NCI-H2171 treated with DMSO at 0.1 percent for 48 hours (cell line): ENCODE measurements at places on chromosomes 4 and X.

GRCh38 chr4:110289601-110290100, 91.2 kb upstream of the ELOVL6 start:
- no peak for DNase-seq

GRCh38 chr4:72558655-72559054, 10.4 kb downstream of the ADAMTS3 start:
- DNase-seq: no peak

DNA sequence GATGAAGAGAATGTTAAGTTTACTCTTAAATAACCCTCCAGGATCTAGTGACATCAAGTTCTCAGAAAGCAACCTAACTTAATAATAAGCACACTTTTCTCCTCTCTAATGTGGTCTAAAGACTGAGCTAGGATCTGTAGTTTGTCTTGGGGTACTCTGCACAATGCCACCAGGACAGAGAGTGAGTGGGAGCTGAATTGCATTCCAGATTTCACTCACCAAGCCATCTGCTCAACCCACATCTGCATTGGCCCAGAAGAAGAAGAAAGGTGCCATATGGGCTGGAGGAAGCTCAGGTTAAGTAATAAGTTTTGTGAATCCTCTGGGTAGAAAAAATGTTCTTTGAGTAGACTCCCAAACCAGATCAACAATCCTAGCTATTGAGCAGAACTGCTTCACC, 384.6 kb downstream of the PPP3CA start:
- DNase-seq: peak; percentile 48

DNA sequence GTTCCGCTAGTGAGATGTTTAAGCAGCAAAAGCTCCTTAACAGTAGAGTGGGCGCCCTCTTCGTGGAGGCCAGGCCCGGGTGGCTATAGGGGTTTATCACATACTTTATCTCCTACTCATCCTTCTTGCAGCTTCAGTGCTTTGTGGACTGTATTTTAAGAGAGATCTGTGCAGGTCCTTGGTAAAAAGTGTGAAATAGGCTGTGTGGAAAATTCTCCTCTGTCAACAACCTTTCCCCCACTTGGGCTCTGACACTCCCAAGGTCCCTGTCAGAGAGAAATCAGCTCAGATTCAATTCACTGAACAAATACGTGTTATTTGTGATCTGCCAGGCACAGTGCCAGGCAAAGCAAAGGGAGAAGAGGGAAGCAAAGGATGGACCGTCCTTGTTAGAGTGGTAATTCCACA, 214.3 kb upstream of the PPARGC1A start:
- DNase-seq: no peak

- DNase-seq: no peak
Measured at GRCh38 chr4:110704748-110705439, 82.0 kb upstream of the PITX2 start.

DNA sequence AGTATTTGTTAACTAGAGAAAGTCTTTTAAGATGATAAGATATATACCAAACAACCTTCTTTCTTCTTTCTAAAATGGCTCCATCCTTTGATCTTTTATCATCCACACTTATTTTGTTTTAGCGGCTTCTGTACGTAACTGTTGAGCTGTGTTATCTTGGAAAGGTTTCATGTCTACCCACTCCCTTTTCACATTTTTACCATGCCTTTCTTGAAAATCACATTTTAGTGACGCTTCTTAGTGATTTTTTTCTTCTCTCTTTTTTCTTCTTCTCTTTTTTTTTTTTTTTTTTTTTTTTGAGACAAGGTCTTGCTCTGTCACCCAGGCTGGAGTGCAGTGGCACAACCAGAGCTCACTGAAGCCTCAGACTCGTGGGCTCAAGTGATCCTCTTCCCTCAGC, 135.1 kb downstream of the CHIC2 start:
- DNase-seq: no peak

DNA sequence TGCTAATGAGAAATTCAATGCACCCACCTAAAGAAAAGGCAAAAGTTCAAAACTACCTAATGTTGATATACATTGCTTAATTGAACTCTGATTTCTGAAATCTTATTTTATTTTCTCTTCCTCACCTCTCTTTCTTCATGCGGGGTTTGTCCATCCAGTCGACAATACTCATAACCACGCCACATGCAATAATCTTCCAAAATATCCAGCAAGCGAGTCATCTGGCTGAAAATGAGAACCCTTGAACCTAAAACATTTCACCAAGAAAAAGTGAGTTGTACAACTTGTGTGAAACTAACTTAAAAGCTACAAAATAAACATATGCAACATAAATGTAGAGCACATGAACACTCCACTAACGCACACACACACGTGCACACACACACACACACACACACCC, 26.7 kb downstream of the SMARCA1 start:
- no peak for DNase-seq

DNA sequence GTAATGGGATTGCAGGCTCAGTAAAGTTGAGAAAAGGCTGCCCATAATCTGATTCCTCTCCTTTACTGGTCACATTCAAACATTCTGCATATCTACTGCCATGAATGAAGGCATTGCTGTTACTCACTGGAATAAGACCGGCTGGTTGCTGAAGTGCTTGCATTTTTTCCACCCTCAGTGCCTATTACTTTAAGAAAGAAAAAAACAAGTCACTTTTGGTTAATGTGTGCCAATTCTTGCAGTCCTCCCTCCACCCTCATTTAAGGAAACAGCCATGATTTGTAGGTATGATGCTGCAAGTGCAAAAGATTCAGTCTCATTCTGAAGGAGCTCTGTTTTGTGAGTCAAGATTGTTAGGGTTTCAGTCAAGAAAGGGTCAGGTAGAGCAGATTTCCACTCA, 94.9 kb downstream of the EMCN start:
- DNase-seq: no peak

DNA sequence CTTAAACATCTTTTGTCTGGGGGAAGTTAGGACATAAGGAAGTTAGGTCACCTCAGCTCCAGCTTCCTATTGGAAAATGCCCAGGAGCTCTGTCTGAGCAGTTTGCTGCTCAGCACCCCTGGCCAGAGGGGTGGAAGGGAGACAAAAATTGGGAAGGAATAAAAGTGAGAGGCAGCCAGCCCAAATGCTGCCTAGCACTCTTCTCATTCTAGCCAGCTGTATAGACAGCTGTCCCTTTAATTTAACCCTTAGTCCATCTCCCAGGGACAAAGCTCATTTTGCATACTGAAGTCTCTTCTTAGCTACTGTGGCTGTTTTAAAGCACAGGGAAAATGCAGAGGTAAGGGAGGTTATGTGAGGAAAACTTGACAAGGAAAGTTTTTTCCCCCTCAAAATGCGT, 89.5 kb upstream of the CITED1 start:
- no peak for DNase-seq

DNA sequence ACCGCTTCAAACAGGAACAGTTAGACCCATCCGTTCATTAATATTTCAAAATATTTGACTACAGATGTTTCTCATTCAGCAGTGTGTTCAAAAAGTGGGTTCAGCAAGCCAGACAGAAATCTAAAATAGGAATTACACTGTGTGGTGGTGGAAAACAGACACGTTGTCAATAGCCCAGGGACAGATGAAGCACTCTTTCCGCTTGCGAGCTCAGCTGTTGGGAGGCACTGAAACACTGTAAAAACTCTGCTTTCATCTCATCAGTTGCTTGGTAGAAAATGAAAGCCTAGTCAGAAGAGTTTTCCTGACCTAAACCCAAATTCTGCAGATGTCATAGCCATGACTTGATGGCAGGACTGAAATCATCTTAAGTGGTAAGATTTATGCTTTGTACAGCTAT, 38.5 kb downstream of the LRP2BP start:
- DNase-seq: no peak

DNA sequence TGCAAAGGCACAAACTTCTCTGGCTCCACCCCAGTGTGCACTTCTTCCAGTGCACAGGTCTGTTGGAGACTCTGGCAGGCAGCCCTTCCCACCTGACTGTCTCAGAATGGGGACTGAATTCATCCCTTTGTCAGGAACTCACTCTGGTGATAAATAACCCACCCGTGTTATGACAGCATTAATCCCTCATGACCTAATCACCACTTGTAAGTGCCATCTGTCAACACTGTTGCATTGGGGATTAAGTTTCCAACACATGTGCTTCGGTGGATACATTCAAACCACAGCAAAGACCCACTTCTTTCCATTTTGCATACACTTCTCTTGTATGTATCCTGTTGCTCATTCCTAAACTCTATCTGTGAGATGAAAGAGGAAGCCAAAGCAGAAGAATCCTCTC, 1002.9 kb upstream of the IGFBP7 start:
- peak; percentile 63 for DNase-seq

DNA sequence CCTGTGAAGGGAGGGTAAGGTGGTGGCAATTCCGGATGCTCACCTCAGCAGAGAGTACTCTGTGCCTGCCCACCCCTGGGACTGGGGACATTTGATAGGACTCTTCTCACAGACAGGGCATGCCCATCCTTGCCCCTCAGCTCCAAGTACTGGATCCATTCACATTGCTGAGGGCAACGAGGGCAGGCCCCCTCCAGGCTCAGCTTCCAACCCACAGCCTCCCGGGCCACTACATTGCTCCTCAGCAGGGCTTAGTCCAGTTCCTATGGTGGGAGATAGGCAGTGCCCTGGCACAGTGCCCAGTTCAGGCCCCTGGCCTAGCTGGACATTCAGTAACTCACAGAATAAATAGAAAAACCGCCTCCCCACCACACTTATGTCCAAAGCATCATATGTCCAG, 15.1 kb upstream of the VSIG4 start:
- no peak for DNase-seq

DNA sequence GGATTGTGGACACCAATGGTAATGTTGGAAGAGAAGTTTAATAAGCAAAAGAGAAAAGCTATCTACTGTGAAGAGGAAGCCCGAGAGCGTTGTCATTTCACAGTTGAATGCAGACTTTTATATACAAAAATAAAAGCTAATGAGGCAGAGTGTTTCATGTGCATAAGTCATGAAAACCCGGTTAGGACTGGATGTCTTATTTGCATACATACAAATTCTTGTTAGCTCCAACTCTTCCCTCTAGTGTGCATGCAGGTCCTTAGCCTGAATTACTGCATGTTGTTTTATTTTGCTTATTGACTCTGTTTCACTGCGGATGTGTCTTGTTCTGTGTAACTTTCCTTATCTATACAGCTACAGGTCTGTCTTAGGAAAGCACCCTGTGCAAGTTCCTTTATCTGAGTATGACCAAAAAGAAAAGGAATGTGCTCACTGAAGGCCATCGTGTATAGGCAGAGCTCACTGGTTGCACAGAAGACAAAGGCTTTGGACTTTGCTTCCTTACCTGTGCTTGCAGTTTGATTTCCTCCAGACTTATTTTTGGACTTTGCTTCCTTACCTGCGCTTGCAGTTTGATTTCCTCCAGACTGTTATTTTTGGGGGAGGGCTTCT, 25.1 kb upstream of the UGT2B11 start:
- no peak for DNase-seq

GRCh38 chrX:94114362-94114761, 440.4 kb downstream of the FAM133A start:
- DNase-seq: no peak

- DNase-seq: no peak
Measured at GRCh38 chr4:119517361-119518229, 111.0 kb downstream of the PDE5A start.

DNA sequence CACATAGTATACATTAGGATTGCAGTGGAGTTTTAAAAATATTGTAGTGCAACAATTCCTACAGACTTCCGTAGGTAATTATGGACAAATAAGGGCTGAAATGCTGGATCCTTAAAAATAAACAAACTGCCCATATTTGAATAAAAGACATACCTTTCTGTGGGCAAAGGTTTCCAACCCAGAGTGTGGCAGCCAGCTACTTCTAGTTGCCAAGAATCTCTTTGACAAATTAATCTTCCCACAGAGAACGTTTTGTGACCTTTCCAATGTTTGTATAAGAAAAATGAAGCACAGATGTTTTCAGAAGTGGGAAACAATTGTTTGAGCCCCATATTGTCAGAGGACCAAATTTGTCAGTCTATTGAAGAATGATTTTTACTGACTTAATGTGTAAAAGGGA, 21.1 kb downstream of the GRPR start:
- no peak for DNase-seq

DNA sequence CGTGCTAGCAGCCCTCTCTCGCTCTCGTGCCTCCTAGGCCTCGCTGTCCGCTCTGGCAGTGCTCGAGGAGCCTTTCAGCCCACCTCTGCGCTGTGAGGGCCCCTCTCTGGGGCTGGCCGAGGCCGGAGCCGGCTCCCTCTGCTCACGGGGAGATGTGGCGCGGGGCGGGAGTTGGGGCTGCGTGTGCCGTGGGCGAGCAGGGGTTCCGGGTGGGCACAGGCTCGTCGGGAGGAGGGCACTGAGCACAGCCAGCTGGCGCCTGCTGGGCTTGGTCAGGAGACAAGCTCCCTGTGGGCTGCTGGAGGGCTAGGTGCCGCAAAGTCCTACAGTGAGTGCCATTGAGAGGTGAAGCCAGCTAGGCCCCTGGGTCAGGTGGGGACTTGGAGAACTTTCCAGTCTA, 994.5 kb downstream of the C4orf33 start:
- no peak for DNase-seq

DNA sequence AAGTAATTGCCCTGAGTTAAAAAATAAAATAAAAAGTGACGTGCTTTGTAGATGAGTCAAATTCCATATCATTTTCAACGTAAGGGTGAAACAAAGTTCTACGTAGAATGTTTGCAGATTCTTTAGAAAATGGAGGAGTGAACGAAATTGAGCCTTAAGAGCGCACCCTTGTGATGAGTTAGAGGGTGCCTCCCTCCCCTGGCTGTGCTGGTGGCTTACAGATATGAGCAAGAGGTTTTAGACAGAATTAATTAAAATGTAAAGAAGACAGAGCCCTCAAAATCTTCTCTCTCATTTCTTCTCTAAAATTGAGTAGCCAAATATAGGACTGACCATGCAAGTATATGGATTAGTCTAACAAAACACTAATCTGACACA, 30.2 kb upstream of the LGI2 start:
- DNase-seq: no peak

- no peak for DNase-seq
Measured at GRCh38 chrX:135009838-135010237, 12.5 kb downstream of the RTL8B start.

GRCh38 chr4:54063229-54063628, 1.2 kb downstream of the CHIC2 start:
- DNase-seq: no peak

- peak; percentile 67 for DNase-seq
Measured at GRCh38 chr4:61246034-61246433, 45.9 kb downstream of the ADGRL3 start.

GRCh38 chr4:124468360-124468759, 244.2 kb downstream of the ANKRD50 start:
- no peak for DNase-seq

DNA sequence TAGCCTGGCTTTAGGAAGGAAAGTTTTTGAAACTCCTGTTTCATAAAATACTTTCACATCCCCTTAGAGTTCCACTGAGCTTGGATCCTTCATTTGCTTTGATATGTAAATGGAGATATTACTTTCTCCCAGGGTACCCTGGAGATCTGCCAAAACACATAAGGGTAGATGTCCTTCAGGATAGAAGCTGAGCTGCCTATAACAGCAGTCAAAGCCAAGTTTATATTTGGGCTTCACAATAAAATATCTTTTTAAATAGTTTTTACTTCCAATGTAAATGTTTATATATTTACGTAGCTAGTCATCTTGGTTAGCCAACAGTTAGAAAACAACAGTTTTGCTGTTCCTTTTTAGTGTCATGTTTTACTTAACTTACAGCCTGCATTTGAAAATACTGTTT, 742.3 kb upstream of the POU3F4 start:
- no peak for DNase-seq
